ENCODE measurements at places on chromosomes 5 and 9.

- no peak for DNase-seq
These were observed 420.4 kb downstream of the CETN3 start for GRCh38 chr5:89988998-89989655.

- DNase-seq: no peak
These were observed 29.3 kb downstream of the CSF1R start for GRCh38 chr5:150057052-150057451.

- DNase-seq: no peak
These were observed 173.0 kb upstream of the PDE4D start for GRCh38 chr5:60066502-60066901.

GRCh38 chr9:17520268-17521064 lies 58.4 kb upstream of the SH3GL2 start:
- DNase-seq: no peak

GRCh38 chr9:95224376-95225019 lies 93.0 kb downstream of the FANCC start:
- DNase-seq: no peak

- no peak for DNase-seq
These were observed 2.1 kb upstream of the DMRT3 start for GRCh38 chr9:974031-974995.

DNA sequence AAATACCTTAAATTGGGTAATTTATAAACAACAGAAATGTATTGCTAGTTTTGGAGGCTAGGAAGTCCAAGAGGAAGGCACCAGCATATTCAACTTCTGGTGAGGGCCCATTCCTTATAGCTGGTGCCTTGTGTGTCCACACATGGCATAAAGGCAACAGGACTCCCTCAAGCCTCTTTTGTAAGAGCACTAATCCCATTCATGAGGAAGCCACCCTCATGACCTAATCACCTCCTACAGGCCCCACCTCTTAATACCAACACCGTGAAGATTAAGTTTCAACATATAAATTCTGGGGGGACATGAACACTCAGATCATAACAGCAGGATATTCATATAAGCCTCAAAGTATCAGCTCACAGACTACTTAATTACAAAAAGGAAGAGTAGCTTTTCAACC lies 4.0 kb upstream of the PLAC8L1 start:
- DNase-seq: no peak

- no peak for DNase-seq
These were observed 9.3 kb upstream of the EDIL3 start for GRCh38 chr5:84393969-84394368.

- DNase-seq: no peak
These were observed 258.4 kb downstream of the FER start for GRCh38 chr5:109006129-109006528.

GRCh38 chr5:2113348-2114131 lies 230.8 kb upstream of the IRX4 start:
- no peak for DNase-seq

DNA sequence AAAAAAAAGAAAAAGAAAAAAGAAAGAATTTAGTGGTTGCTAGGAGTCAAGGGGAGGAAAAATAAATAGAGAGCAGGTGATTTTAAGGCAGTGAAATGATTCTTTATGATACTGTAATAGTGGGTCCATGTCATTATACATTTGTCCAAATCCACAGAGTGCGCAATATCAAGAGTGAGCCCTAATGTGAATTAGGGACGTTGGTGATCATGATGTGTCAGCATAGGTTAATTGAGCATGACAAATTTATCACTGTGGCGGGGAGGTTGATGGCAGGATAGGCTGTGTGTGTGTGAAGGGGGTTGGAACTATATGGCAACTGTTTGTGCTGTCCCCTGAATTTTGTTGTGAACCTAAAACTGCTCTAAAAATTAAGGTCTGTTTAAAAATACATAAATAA lies 357.8 kb downstream of the ICE1 start:
- no peak for DNase-seq

DNA sequence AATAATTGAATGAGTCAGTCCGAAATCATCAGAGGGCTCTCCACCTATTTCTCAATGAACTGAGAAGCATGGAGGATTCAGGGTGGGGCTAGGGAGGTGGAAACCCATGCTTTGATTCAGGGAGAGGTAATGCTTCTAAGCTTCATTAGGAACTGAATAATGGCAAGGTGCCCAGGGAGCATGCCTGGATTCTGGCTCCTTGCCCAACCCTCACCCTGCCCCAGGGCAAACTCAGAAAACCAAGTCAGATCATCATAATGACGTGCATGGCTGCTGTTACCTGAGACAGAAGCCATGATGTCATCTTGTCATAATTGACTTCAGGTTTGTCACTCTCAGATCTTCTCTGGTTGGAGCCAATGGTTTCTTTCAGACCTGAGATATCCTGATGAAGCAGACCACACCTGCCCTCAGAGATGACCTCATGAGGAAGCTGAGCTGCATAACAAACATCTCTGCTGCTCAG lies 199.6 kb downstream of the SYK start:
- DNase-seq: no peak

GRCh38 chr5:158644301-158644700 lies 455.4 kb downstream of the EBF1 start:
- no peak for DNase-seq

DNA sequence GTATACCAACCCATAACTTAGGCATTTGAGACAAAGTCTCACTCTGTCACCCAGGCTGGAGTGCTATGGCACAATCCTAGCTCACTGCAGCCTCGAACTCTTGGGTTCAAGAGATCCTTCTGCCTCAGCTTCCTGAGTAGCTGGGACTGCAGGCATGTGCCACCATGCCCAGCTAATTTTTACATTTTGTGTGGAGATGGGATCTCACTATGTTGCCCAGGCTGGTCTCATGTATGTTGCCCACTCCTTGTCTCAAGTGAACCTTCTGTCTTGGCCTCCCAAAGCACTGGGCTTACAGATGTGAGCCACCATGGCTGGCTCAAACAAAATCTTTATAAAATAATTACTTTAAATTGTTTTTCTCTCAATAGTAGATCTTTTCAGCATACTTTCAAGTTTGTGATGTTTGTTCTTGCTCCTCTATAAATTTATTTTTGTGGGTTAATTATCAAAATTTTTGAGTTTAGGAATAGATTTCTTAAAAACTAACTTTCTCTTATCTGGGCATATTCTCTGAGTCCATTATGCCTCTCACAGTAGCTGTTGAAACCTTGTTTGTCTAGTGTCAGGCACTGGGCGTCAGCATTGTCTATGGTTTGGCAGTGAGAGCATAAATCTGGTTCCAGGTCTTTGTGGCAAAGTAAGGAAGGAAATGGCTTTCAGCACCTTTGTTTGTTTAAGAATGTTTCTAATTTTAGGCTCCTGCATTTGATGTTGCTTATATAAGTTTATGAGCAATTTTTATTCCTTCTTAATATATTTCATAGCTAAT lies 38.7 kb downstream of the NLN start:
- DNase-seq: peak; percentile 31

DNA sequence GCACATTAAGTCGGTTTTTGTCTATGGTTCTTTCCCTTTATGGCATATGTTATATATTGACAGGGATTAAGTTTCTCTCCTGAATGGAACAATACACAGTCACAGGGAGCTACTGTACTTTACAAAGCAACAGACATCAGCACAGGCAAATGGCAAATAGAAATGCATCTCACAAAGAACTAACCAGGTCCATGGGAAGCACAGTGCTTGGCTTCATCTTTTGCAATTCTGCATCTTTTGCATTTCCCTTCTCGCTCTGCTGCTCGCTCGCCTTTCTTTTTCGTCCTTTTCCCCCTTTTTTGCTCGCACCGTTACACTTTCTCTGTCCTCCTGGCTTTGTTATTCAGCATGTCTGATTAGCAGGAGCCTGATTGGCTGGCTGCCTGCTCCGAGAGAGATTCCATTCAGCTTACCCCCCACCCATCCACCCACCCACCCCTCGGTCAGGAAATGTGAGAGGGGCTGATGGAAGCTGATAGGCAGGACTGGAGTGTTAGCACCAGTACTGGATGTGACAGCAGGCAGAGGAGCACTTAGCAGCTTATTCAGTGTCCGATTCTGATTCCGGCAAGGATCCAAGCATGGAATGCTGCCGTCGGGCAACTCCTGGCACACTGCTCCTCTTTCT lies at the start of gene ADAMTSL1:
Gene ADAMTSL1, plus strand, starts transcription at position 502 of the 628 bp plus-strand sequence. Its CDS starts 80 bp downstream, at position 582.
- no peak for DNase-seq

GRCh38 chr5:77174526-77174925 lies 36.0 kb upstream of the PDE8B start:
- DNase-seq: no peak

DNA sequence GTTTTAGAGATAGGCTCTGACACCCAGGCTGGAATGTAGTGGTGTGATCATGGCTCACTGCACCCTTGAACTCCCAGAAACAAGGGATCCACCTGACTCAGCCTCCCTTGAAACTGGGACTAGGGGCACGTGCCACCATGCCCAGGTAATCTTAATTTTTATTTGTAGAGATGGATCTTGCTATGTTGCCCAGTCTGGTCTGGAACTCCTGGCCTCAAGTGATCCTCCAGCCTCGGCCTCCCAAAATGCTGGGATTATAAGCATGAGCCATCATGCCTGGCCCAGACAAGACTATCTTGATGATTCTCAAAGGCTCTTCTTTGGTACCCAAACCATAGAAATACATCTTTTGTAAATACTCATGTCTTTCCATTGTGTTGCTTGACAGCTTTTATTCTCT lies 10.8 kb downstream of the OSMR start:
- no peak for DNase-seq

- DNase-seq: no peak
These were observed 56.0 kb downstream of the PAPPA start for GRCh38 chr9:116209414-116210116.

DNA sequence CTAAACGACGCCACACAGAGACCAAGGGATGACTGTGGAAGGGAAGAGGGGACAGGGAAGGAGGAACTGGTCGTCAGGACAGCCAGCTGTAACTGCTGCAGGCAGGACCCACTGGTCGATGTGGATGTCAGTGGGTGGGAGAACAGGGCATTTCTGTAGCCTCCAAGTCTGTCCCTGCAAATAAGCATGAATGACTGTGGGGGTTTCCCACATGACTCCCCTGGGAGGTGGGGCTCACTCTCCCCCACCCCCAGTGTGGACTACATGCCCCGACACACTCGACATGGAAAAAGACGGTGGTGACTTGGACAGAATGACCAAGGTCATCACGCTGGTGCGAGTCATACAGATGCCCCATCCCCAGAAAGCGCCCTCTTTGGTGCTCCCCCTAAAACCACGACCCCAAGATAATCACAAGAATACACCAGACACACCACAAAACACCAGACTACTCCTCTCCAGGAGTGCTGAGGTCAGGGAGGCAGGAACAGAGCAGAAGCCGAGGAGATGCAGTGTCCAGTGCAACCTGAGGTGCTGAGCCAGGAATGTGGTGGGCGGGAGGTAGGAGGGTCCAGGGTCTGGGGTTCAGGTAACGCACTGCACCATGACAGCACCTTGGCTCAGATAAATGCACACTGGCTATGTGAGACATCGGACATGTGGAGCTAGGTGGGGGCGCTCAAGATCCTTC lies 64.9 kb downstream of the SECISBP2 start:
- DNase-seq: no peak

GRCh38 chr9:100600521-100601079 lies 22.7 kb downstream of the CAVIN4 start:
- no peak for DNase-seq

DNA sequence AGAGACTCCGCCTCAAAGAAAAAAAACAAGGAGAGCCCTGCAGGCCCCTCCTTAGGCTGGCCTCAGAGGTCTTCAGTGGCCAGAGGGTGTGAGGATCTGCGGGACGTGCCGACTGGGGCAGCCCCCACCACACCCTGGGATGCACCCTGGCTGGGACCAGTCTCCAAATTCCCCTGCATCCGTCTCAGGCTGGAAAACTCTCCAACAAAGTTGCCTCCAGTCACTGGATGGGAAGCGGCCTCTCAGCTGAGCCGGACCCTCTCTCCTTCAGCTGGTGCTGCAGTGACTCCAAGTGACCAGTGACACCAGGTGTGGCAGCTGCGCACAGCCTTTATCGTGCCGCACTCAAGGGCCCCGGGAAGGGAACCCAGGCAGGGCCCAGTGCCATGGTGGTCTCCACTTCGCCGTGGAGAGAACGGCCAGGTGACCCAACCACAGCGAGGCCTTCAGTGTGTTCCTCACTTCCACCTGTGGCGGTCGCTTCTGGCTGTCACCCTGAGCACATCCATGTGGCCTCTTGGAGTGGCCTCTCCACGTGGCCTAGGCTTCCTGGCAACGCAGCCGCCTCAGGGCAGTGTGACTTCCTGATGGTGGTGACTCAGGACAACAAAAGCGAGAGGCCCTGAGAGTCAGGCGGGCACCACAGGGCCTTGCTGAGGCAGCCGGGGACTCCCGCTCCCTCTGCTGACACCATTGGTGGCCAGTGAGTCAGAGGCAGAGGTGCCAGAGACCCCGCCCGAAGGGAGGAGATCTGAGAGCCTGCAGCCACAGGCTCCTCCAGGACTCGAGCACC lies 19.3 kb upstream of the CAMSAP1 start:
- DNase-seq: no peak

GRCh38 chr5:8997542-8998070 lies 548.3 kb downstream of the SEMA5A start:
- DNase-seq: no peak

GRCh38 chr5:82487131-82487530 lies 209.0 kb upstream of the RPS23 start:
- no peak for DNase-seq

- DNase-seq: no peak
These were observed 2.5 kb downstream of the CENPP start for GRCh38 chr9:92328225-92328624.

- DNase-seq: no peak
These were observed 224.1 kb upstream of the TYRP1 start for GRCh38 chr9:12469084-12469483.

- DNase-seq: no peak
These were observed 9.1 kb downstream of the DIPK1B start for GRCh38 chr9:136721339-136722092.

GRCh38 chr5:147427521-147428401 lies 82.1 kb downstream of the DPYSL3 start:
- DNase-seq: no peak

GRCh38 chr9:27581826-27582225 lies 8.5 kb upstream of the C9orf72 start:
- DNase-seq: no peak

DNA sequence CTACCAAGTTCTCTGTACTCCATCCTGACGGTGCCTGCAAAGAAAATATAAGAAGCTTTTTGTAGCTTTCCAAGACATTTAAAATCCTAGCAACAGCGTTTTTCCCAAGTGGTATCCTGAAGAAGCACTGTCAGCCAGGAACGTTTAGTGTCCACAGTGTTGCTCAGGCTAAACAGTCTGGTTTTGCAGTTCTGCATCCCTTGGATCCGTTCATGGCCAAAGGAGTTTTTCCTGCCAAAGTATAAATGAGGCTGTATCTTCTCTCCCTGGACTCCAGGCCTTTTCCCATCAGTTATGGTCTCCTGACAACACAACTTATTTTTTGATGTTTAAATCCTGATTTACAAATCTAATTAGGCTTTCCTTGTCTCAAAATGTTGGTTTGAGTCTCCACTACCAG lies 925.8 kb downstream of the TLE1 start:
- no peak for DNase-seq

- DNase-seq: no peak
These were observed 18.3 kb upstream of the CCDC192 start for GRCh38 chr5:127684726-127685467.

DNA sequence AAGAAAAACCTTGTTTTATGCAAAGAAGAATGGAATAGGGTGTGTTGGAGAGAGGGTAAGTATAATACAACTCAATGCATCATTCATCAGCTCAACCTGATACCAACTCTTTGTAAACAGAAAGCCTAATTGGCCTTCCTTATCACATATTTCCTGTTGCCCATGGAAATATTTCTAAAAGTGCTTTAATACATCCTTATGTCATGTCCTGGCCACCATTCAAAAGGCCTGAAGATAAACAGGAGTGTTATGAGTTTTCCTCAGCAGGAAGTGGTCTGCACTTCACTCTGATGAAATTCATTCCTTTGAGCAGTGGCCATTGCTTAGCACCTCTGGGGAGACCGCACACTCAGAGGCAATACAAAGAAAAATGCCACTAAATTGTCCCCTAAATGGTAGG lies 511.2 kb downstream of the SEMA5A start:
- no peak for DNase-seq

Data from effector CD4-positive, alpha-beta T cell (primary cell).